ENCODE measurements at places on chromosomes 5 and 9.

DNA sequence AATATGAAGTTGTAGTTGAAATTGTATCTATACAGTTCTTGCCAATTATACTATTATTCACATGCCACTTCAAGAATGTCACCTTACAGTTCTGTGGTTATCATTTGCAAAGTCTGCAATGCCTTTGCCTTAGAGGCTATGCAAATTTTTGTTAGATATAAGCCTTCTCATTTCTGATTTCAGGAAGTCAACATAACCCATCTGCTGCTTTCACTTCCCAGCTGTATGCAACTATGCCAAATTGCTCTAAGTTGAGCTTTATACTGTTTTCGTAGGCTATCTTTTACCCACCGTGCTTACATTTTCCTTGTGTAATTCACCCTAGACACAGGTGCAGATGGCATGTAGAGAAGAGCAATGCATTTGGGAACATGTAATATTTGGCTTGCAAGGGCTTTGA, 1083.0 kb downstream of the CDH9 start:
- DNase-seq: no peak

DNA sequence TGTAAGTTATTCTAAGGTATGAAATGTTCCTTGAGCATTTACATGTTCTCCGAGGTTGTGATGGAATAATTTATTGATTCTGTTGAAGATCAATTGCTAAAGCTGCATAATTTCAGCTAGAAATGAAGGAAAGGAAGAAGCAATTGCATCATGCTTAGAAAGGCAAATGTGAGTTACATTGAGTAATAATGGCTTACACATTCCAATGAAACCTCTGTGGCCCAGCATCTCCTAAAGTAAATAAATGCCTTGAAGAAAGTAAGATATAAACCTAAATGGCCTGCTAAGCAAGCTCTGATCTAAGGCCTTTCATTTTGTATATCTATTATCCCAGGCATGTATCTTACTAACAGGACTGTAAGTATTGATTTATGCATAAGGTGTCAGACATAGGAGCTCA, 677.3 kb upstream of the RGMB start:
- DNase-seq: no peak

DNA sequence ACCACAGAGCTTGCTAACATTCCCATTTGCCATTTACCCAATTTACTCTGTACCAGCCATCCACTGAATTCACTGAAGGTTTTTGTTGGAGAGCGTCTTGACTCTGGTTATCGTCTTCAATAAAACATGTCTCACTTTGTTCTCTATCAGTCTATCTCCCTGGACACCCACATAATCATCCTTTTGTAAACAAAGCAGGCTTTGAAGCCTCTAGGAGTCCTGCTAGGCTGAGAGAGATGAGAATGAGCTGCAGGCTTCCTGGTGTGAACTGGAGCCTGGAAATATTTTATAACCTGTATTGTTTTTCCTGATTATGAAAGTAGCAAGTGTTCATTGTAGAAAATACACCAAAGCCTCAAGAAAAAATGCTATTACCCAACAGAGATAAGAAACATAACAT, 140.6 kb upstream of the ZNF366 start:
- DNase-seq: no peak

DNA sequence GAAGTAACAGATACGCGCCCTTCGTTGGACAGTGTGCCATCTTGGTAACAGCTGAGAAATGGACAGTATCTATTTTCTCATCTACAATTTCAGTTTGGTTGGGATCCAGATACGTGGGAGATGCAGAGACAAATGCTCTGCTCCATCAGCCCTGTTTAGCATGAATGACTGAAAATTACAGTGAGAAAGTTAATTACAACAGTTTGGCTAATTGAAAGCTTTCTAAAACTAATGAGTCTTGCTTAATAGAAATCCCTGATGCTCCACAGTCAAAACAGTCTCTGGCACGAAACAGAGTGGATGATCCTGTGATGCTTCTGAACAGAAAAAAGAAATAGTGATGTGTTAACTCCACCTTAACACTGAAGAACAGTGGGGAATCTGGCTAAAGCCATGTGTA, 140.2 kb downstream of the DNAH5 start:
- no peak for DNase-seq

DNA sequence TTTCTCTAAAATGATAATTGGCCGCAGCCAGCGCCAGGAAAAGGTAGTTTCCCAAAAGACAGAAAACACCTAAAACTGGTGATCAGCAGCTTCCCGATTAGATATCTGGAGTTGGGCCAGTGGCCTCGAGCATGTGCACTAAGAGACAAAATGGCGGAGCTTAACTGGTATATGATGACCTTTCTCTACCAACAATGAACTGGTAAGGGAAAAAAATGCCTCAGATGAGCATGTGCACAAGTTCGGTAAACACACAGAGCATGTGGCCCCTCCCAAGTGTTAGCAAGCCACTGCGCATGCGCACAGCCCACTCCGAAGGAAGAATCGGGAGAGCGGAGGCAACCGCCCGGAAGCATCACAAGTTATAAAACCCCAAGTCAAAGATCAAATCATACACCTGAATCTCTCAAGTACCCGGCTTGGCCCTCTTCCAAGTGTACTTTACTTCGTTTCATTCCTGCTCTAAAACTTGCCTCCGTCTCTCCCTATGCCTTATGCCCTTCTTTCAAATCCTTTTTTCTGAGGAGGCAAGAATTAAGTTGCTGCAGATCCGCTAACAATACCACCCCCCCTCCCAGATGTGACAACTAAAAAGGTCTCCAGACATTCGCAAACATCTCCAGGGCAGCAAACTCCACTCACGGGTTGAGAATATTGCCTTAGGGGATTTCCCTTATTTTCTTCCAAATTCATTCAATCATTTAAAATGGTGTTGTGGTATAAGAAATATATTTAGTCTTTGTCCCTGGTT, 15.0 kb upstream of the PTBP3 start:
- DNase-seq: peak; percentile 62

DNA sequence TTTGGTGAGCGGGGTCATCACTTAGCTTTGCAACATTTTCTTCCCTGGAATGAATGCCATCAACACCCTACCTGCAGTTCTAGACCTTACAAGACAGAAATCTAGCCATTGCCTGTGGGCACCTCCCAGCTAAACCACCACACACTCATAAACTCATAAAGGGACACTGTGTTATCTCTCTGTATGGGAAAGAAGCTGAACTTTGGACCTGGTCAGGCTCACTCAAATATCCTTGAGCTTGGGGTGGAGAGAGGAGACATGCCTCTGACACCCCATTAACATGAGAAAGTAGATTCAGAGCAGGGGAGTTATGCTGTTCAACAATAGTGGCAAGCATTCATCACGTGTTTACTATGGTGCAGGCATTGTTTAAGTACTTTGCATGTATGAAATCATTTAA, 205.6 kb downstream of the ZNF462 start:
- DNase-seq: no peak
